ENCODE measurements at places on chromosomes 13 and 19.

- no peak for DNase-seq
These were observed 47.9 kb upstream of the ZNRF4 start for GRCh38 chr19:5407356-5407755.

GRCh38 chr13:22320991-22321390 is 650.1 kb downstream of the FGF9 start:
- no peak for DNase-seq

GRCh38 chr13:74133657-74134201 is 475 bp downstream of the KLF12 start:
- DNase-seq: peak; percentile 80

- DNase-seq: no peak
These were observed 426.2 kb upstream of the KLHL1 start for GRCh38 chr13:70534466-70534865.

DNA sequence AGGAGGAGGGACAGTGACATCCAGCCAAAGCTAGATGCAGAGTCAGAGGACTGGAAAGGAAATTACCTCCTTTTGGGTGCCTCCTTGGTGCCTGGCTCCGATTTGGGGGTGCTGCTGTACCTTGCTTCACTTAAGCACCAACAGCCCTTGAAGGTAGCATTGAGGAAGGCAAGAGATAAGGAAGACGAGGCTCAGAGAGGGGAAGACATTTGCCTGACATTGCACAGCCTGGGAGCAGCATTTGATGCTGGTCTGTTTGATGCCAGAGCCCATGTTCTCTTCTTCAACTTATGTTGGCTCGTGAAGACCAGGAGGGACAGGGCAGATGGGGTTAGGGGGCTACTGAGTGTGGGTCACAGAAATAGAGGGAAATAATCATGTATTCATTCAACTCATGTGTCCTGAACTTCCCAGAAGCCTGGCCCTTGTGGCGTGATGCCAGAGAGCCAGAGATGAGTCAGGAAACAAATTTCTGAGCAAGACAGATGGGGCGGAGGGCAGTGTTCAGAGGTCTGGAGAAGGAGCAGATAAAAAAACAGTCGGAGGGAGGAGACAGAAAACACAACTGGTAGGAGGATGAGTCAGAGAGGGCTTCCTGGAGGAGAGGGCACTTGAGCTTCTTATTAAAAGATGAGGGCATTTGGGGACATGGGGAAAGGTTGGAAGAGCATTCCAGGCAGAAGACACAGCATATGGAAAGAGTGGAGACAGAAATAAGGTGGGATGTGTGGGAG is 3.0 kb upstream of the C19orf81 start:
- DNase-seq: no peak

- peak; percentile 76 for DNase-seq
These were observed at the start of gene TMEM38A for GRCh38 chr19:16660763-16661479. Gene TMEM38A, plus strand, starts transcription at chr19:16661139. Its CDS starts 79 bp downstream, at chr19:16661218.

DNA sequence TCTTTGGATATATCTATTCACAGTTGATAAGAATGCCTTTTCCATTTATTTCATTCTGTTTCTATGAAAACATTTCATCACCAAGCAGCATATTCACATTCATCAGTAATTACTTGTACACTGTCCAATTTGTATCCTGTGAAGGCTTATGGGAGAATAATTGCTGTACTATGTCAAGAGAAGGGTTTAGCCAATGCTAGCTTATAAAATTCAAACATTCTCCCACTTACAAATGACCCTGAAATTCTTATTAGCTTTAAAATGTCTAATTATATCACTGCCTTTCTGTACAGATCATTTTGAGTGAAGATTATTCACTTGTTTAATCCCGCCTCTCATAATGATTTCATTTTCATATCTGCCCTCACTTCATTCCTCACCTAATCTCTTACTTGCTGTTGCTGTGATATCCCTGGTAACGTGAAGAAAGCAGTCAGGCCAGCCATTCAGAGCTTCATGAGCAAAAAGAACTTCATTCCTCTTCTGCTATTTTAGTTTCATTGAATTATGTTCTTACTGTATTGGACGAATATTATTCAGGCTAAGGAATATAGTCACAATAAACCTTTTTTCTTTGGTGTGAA is 778.7 kb downstream of the OLFM4 start:
- DNase-seq: no peak

GRCh38 chr13:110528371-110528770 is 33.2 kb downstream of the RAB20 start:
- DNase-seq: no peak

GRCh38 chr19:51227326-51227725 is 2.4 kb downstream of the CD33 start:
- DNase-seq: no peak

GRCh38 chr19:4284176-4284958 is 5.3 kb downstream of the SHD start:
- DNase-seq: no peak

- no peak for DNase-seq
These were observed 44.6 kb downstream of the CCL25 start for GRCh38 chr19:8097198-8097597.

DNA sequence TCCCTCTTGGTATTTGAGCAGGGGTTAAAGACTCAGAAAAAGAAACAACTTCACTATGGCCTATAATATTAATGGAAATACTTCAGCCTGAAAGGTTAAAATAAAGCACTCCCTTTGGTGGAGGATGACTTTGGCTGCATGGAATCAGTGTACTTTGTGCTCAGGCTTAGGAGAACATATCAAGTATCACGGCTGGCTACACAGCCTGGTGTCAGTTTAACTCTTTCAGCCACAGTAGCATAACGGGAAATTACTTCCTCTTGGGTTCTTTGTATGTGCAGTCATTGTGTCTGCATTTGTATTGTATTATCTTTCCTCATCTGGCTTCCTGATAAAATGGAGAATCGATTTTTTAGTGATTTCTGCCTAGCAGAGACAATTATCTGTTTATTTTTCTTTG is 239.0 kb downstream of the GGACT start:
- DNase-seq: no peak

GRCh38 chr13:44259045-44260027 is 114.3 kb upstream of the SERP2 start:
- peak; percentile 71 for DNase-seq

DNA sequence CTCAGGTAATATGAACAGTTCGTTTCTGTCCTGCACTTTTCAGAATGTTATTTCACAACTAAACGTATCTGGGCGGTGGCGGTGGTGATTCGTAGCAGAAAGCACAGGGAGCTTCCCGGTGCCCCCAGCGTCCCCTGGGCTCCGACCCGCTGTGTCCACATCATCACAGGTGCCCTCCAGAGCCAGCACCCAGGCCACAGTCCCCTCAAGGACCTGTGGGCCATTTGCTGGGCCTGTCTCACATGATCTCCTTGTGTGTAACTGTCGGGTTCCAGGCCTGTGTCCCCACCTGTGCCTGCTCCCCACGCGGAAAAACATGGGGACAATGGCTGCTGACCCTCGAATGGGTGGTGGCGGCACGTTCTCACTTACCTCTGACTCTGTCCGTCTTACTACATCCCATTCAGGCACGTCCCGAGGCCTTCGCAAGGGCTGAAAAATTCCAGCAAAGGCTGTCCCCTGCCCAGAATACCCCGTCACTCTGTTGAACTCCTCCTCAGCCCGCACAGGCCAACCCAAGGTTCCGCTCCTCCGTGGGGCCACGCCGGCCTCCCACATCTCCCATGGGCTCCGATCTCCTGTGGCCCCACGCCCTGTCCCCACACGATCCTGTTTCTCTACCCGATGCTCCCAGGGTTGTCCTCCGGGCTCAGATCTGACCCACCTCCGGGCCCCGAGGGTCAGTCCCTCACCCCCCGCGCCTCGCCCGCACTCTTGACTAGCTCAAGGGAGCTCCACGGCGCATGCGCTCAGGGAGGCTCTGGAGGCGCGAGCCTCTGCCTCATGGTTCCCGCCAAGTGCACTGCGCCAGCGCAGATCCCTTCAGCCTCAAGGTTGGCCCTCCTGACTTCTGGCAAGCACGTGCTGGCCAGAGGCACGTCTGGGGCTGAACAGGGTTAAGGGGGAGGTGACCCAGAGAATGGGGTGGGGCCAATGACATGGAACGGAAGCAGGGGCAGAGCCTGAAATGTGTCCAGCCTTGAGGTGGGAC is 21.2 kb downstream of the DEDD2 start:
- no peak for DNase-seq

DNA sequence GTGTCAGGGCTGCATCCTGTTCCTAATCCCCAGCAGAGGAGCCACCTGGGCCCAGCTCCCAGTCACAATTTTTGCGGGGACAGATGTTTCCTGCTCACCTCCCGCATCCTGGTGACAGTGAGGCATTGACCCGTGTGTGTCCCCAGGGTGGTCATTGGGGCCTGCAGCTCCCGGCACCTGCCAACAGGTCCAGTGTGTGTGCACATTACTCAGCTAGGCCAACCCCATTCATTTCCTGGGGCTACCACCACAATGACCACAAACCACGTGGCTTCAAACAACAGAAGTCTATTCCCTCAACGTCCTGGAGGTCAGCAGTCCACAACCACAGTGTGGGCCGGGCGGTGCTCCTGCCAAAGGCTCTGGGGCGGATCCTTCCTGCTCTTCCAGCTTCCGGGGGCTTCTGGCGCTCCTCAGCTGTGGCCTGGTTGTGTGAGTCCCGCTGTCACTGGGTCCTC is 11.9 kb upstream of the F2RL3 start:
- DNase-seq: no peak

DNA sequence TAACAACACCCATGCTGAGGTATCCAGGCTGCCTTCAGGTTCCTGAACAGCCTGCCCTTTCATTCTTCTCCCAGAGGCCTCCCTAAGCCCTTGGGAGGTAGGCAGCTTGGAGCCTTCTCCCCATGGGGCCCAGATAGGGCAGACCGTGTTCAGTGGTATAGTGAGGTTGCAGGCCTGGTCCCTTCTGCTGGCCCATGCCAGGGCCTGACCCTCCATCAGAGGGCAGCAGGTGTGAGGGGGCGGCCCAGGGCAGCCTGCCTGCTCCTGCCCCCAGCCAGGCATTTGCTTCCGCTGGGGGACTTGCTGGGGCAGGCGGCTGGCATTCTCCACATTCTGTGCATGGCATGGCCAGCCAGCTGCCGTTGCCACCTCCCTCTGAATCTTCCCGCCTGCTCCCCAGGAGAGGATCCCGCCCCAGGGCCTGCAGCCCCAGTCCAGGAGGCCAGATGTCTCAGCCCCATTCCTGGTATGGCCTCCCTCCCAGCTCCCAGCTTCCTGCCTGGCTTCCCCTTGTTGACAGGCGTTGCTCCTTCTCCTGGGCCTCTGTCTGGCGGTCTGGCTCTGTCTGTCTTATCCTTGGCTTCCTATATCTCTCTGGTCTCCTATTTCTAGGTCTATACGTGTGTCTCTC is 8.9 kb downstream of the CIC start:
- DNase-seq: no peak

- DNase-seq: no peak
These were observed 29.4 kb upstream of the STK24 start for GRCh38 chr13:98606296-98606695.

DNA sequence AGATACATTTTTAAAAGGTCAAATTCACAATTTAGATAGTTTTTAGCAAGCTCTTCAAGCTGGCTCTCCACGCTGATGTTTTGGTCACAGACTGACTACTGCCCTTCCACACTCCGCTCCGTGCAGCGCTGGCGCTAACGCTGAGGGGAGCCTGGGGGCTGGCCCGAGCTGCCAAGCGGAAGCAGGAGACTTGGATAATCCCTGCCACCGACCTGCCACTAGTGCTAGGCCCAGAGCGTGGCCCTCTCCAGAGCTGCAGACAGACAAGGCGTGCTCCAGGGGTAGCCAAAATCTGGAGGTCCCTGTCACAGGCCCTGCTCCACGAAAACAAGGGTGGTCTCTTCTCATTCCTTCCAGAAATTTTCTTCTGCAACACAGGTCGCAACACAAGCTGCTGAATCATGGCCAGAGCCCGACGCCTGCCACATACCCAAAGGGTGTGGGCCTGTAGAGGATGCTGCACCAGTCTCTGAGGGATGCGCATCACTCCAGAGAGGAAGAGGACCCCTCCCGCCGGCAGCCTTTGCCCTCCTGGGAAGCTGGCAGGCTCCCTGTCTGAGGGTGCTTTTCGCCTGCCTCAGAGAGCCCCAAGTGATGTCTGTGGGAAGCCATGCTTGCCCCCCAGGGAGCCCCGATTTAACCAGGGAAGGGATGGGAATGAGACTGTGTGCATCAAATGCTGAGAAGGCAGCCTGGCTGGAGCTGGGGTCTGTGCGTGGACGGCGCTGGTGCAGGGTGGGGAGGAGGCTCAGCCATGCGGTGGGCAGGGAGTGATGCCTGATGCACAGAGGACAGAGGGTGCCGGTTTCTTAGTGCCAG is 21.6 kb downstream of the CAPS start:
- no peak for DNase-seq

DNA sequence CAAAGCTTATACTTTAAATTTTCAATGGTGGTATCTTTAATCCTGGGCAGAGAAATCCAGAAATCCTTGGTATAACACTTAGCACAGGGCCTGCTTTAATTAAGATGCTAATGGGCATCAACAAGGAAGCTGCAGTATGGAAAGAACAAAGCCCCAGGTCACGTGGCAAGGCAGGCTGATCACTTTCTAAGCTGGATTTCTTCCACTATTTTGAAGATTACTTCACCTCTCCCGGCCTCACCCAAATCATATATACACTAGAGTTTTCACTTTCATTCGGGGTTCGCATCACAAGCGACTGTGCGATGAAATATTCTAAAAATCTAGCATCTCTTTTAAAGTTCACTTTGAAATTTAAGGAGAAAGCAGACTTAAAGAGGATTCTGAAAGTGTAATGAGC is 71.8 kb downstream of the STARD13 start:
- DNase-seq: no peak

- DNase-seq: no peak
These were observed 419.3 kb upstream of the GPC6 start for GRCh38 chr13:92807353-92807752.

DNA sequence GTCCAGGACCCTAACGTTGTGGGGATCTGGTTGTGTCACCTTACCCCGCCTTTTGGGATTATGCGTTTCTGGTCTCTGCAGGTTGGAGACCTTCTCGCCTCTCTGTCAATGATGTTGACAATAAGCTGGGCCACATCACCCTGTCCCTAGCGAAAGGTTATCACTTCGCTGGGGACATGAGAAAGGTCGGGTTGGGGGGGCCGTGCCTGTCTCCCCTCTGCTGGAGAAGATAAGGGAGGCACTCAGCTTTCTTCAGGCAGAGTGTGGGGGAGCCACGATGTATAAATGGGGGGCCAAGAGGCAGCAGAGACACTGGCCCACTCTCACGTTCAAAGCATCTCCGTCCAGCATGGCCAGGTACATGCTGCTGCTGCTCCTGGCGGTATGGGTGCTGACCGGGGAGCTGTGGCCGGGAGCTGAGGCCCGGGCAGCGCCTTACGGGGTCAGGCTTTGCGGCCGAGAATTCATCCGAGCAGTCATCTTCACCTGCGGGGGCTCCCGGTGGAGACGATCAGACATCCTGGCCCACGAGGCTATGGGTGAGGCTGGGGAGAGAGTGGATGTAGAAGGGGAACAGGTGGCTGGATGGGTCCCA is at the start of gene RLN3:
Gene RLN3, plus strand, starts transcription at position 293 of the 595 bp plus-strand sequence. Its CDS starts 57 bp downstream, at position 350.
- no peak for DNase-seq

GRCh38 chr13:67950603-67951002 is 720.5 kb upstream of the PCDH9 start:
- DNase-seq: no peak

- DNase-seq: peak; percentile 99
These were observed at the start of gene FSD1 for GRCh38 chr19:4304538-4305256. Gene FSD1, plus strand, starts transcription at chr19:4304598. Its CDS starts 149 bp downstream, at chr19:4304747.

DNA sequence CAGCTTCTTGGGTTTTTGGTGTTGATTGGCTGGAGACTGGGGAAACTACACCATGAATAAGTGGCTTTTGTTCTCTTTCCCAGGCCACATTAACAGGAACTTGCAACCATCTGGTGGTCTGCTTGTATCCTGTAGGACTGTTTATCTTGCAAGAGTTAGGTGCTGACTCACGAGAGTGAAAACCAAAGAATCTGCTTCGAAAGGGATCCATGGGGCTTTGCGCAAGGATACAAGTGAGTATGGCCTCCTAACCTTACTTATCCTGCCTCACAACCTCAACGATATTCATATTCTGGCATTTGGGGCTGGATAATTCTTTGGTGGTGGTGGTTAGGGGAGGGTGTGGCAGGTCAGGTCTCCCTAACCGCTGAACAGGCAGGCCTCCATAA is 4.7 kb upstream of the SIGLECL1 start:
- DNase-seq: no peak
